HFFc6 (cell line): ENCODE measurements at places on chromosomes 3 and 15.

DNA sequence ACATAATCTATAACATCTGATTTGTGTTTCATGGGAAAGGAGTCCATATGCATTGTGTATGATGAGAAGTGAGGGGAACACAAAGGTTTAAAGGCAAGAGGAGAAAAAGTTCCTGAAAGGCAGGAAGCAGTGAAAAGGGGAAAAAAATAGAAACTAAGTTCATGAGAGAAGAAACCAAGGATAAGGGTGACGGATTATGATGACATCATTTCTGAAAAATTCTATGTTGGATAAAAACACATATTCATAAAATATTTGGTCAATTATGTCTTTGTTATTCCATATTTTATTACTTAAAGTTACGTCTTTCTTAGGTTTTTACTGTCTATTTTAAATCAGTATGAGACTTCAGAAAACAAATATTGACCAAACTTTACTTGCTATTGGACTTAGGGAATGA lies 48.6 kb upstream of the CP start:
- DNase-seq = no peak

DNA sequence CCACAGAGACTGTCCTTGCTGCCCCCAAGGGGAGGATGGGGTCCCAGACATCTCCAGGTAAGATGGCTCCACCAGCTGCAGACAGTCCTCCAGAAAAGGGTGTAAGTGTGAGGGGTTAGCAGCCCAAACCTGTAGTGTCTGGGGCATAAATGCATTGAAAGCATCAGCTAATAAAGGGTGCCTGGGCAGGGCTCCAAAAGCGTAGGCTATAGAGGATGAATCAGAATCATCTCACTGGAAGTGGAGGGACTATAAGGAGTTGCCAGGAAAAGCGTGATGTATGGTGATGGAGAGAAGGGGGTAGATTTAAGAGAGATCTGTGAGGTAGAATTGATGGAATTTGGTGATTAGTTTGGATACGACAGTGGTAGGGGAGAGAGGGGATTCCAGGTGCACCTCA lies 79.9 kb upstream of the ONECUT1 start:
- no peak for DNase-seq

- DNase-seq = peak; percentile 44
Measured at GRCh38 chr3:11651900-11652299, 8.2 kb upstream of the VGLL4 start.

- no peak for DNase-seq
Measured at GRCh38 chr15:42158941-42159340, 2.5 kb upstream of the PLA2G4F start.

- DNase-seq = no peak
Measured at GRCh38 chr15:41961001-41961518, 11.3 kb downstream of the EHD4 start.

DNA sequence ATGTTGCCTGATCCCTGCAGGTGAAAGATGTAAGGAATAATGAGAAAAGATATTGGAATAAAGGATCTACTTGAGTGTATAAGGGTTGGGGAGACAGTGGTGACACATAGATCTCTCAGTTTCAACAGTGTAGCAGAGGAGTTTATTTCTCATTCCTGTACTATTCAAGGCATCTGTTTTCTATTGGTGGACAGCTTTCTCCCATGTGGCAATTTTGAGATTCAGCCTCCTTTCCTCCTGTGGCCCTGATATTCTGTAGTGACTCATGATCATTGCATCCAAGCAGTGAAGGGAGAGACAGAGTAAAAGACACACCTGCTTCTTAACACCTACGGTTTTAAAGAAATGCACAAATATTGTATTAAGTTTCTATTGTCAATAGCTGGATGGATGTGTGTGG lies 327.6 kb downstream of the GRM7 start:
- no peak for DNase-seq

GRCh38 chr3:31213869-31214486 lies 318.7 kb upstream of the STT3B start:
- no peak for DNase-seq

- no peak for DNase-seq
Measured at GRCh38 chr3:128217702-128218547, 64.6 kb downstream of the EEFSEC start.

DNA sequence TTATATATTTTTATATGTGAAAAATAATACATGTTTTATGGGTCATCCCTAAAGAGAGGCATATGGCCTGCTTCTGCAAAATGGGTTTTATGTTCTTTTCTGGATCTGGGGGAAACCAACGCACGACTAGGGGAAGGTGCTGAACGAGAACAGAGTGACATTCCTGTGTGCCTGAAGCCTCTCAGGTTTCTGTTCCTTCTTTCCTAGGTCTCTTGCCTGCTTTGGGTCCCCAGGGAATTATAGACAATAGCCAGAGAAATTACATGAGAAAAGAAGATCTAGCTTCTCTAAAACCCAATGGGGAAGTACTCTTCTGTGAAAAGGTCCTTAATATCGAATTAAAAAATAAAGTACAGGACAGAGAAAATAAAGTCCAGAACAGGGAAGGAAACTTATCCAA lies 66.5 kb downstream of the IGSF11 start:
- DNase-seq = no peak

DNA sequence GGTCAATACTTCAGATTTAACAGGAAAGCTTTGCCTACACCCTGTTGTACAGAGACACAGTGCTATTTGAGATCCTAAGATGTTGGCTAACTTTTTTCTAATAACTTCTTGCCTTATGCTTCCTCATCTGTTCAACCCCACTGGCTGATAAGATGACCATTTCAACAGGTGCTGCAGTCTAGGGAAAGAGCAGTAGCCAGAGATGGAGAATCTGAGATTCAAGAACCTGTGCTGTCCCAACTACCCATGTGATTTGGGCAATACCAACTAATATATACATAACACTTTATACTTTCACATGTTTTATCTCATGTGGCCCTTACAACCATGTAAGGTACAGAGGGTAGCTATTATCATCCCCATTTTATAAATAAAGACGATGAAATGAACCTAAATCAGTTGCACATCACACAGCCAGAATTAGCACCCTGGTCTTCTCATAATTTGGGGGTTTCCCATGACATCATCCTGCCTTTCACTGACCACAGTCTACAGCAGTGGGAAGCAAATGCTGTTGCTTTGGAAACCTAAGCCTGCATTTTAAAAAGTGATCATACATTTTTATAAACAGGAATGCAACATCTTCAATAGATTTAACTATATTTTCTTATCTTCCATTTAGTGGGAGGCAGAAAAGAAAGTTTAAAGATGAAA lies 9.7 kb downstream of the TTC23 start:
- DNase-seq = no peak

DNA sequence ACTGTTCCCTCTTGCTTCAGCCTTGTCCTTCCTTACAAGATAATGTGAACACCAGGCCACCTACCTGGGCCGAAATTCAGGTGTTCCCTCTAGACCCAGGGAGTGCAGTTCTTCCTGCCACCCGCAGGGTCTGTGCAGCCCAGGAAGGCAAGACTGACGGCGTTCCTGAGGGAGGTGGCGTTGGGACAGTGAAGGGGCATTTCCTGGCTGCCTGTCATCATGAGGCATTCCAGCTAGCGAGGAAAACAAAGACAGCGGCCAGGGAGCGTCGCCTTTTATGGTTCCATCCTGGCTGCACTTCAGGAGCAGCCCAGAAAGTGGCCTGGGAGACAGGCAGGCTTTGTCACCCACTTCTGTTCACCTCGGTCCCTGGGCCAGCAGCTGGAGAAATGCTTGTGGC lies 84.8 kb upstream of the WNT5A start:
- DNase-seq = no peak

- no peak for DNase-seq
Measured at GRCh38 chr15:76204109-76204845, 107.0 kb downstream of the ETFA start.

DNA sequence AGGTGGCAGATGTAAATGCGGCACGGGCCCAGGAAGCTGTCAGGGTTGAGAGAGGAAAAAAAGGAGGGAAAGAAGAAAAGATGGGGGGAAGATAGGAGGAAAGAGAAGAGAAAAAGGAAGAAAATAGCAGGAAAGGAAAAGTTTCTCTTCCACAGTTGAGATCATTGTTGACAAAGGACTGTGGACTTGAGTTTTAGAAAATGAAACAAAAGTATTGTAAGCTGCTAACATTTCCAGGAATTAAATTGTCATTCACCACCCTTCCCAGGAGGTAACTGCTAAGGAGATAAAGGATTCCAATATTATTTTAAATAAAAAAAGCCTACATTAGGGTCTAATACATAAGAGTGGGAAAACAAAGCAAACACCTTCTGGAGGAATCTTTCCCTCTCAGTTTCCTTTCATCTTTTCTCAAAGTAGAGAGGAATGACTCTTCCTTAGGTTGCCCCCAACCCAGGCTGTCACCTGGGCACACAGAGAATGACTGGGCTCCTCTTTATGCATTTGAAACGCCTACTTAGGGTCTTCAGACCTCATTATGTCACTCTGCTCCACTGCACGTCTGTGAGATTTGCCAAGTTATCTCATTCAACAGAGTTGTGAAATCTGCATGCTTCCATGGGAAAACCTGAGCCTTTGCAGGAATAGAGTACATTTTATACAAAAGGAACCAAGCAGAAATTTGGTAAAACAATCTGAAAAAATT lies 194.0 kb downstream of the TNIK start:
- no peak for DNase-seq

DNA sequence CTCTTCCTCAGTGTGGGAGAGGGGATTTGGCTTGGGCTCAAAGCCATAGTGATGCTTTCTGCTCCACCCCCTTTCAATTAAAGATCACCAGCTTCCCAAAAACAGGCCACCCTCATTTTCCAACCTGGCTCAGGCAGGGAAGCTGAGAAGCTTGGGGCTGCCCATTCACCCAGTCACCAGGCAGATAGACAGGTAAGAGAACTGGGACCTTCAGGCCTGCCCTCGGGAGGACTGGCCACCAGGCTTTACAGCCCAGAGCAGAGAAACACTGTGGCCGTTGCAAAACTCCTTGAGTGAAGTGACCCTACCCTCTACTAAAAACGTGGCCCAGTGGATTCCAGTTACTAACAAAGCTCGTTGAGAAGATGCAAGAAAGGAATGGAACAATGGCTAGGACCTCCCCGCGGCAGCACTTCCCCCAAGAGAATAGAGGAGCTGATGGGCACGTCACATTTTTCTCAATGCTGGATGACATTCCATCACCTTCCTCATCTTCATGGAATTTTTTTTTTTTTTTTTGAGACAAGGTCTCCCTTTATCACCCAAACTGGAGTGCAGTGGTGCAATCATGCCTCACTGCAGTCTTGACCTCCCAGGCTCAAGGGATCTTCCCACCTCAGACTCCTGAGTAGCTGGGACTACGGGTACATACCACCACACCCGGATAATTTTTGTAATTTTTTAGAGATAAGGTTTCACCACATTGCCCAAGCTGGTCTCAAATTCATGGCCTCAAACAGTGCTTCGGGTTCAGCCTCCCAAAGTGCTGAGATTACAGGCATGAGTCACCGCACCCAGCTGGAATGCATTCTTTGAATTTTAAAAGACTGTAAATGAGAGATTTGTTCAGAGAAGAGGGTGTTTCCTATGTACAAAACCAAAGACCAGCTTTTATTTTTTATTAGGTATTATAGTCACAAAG lies 37.9 kb downstream of the LIPC start:
- peak; percentile 93 for DNase-seq

- no peak for DNase-seq
Measured at GRCh38 chr3:150682279-150682678, 21.4 kb downstream of the ERICH6 start.

DNA sequence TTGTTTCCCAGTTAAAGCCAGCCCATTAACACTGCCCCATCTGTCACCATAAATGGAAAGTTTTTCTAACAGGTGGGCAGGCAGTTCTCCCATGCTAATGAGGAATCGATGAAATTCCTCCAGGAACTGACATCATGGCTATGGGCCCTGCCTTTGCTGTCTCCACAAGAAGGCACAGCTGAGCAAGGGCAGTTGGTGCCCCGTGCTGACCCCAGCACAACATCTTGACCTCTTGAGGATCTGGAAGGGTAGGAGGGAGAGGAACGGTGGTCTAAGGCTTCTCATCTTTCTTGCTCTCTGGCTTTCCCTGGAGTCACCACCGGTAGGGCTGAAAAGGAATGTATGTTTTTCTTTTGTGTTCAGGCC lies 46.7 kb downstream of the CHCHD6 start:
- no peak for DNase-seq

DNA sequence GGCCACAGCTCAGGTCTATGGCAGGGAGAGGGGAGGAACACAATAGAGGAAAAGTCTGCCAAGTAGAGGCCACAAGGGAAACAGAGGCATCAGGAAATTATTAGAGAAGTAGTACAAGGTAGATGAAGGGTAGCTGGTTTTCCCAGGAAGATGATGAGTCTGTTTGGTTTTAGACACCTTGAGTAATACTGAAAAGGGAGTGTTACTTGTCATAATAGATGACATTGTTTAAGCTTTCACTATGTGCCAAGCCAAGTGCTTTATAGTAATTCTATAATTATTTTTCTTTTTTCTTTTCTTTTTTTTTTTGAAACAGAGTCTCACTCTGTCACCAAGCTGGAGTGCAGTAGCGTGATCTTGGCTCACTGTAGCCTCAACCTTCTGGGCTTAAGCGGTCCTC lies 13.7 kb downstream of the PXK start:
- no peak for DNase-seq

DNA sequence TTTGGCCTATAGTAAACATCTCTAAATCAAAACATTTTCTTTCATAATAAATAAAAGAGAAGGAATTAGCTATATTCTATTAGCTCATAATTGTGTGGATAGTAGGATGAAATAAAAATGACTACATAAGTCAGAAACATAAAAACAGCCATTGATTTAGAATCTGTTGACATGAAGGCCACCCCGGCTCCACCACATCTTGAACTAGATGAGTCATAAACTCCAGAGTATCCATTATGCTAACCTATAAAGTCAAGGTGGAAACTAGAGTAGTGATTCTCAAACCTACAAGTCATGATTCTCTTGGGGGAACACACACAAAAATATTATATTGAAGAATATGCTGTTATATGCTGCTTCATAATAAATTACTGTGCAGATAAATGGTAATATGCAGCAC lies 831.0 kb downstream of the TUSC7 start:
- no peak for DNase-seq

GRCh38 chr3:105274536-105274935 lies 92.2 kb upstream of the ALCAM start:
- DNase-seq = no peak

DNA sequence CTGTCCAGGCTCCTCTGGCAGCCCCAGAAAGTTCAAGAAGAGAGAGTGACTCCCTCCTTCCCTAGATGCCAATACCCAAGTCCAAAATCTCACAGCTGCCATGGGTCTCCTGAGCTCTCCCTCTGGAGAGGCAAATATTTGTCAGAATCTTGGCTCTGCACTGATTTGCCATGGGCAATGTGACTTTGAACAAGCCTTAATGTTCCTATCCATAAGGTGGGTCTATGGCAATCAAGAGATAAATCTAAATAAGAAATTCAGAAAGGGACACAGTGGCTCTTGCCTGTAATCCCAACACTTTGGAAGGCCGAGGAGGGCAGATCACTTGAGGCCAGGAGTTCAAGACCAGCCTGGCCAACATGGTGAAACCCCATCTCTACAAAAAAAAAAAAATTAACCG lies 12.4 kb upstream of the WNT7A start:
- no peak for DNase-seq

DNA sequence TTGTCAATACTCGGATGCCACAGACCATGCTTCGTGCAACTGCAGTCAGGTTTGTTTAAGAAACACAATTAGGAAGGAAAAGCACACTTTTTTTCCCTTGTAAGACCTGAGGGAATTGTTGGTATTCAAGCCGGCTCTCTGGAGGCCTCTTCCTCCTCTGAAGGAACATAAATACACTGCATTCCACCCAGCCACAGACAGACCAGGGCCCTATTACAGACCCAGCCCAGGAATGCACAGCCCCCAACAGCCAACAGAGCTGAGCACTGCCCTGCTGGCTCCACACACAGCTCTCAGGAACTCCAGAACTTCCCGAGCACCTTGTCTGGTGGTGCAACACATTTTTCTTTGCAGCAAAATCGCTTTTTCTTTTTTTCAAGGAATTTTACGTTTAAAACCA lies 488.7 kb upstream of the PROK2 start:
- peak; percentile 67 for DNase-seq
